ENCODE measurements at places on chromosomes 2 and 18. TPM values are rescaled to one million over a fixed set of nuclear protein-coding genes. Genes with fewer than 3 reads are reported as not detected.

- DNase-seq: no peak
- H3K36me3 ChIP-seq: no peaks in the 10 kb centered on the region
- H3K4me1 ChIP-seq: no peaks in the 10 kb centered on the region
Measured at GRCh38 chr2:88074150-88074549, 6.5 kb downstream of the SMYD1 start.

DNA sequence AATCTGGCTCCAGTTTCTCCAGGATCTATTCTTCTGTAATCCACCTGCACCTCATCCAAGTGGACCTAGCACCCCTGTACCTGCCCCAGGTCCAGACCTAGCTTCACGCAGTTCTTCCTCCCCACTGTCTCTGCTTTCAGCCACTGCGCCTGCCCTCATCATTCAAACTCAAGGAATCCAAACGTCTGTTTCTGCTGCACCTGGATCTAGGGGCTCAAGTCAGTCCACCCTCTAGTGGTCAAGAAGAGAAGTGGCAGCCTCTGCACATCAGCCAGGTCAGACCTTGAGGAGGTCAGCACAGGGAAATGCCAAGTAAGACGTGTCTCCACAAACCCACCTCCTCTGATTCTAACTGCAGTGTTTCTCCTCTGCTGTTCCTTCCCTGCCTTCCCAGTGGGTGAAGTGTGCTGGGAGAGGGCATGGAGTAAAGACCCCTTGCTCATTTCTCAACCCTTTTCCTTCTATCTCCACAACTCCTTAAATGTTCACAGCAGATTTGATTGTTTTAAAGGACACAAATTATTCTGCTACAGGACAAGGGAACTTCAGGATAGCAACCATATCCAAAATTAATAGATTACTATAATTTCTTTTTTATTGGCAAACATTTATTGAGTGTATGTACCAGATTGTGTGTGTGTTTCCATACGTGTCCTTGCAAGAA, 8.6 kb upstream of the RNF152 start:
- no peak overlapping the region for H3K27ac ChIP-seq
- peak; percentile 78 for DNase-seq
- H3K4me1 ChIP-seq: peaks cover 12% of the 10 kb centered on the region
- no peak overlapping the region for H3K4me3 ChIP-seq
- H3K27me3 ChIP-seq: no peaks in the 10 kb centered on the region

DNA sequence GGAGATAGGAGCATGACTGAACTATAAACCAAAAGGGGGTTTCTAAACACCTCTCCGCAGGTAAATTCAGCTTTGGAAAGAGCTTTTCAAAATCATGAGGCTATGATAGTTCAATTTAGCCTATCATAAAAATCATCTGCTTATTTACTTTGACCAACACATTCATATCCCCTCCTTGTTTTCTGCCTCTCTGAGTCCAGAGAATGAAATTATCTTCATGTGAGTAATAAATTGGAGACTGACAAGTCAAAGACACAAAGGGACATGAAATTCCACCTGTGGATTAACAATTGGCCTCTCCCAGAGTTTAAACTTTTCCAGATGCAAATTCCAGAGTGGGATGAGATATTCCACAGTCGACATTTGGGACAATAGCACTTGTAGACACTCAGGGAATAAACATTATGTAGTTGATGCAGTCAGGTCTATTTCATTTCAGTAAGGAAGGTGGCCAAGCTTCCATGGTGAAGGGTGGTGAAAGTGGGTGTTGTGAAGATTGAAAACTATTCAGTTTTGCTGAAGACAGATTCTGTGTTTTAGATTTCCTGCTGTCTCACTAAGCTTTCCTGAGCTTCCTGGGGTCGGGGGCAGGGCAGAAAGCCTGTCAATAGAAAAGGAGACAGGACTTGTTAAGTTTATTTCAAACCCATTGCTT, 84.7 kb downstream of the CDC42EP3 start:
- no peaks in the 10 kb centered on the region for H3K27me3 ChIP-seq
- H3K36me3 ChIP-seq: no peaks in the 10 kb centered on the region
- no peak overlapping the region for H3K4me3 ChIP-seq

- no peaks in the 10 kb centered on the region for H3K36me3 ChIP-seq
- no peak overlapping the region for H3K4me3 ChIP-seq
- DNase-seq: no peak
- no peak overlapping the region for H3K27ac ChIP-seq
- no peaks in the 10 kb centered on the region for H3K4me1 ChIP-seq
Measured at GRCh38 chr2:158575051-158575635, 118.4 kb downstream of the PKP4 start.

DNA sequence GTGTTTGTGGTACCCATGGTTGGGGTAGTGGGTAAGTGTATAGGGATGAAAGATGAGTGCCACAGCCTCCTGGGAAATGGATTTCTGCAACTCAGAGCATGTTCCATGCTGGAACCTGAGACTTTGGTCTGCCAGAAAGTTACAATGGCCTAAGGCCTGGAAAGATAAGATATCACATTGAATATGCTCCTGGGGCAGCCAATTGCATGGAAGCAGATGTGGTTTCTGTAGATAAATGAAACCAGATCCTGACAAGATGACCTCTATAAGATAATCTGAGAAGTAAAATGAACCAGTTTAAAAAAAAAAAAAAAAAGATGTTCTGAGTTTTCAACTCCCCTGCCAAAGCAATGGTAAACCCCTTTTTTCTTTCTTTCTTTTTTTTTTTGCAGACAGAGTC, 91.4 kb upstream of the NCK2 start:
- no peaks in the 10 kb centered on the region for H3K4me1 ChIP-seq
- no peak overlapping the region for H3K4me3 ChIP-seq
- H3K27me3 ChIP-seq: no peaks in the 10 kb centered on the region
- no peaks in the 10 kb centered on the region for H3K36me3 ChIP-seq

- no peaks in the 10 kb centered on the region for H3K36me3 ChIP-seq
- no peaks in the 10 kb centered on the region for H3K27me3 ChIP-seq
- H3K4me1 ChIP-seq: no peaks in the 10 kb centered on the region
- H3K4me3 ChIP-seq: no peak overlapping the region
- no peak overlapping the region for H3K27ac ChIP-seq
- no peak for DNase-seq
Measured at GRCh38 chr2:960061-960736, 9.6 kb downstream of the SNTG2 start.

DNA sequence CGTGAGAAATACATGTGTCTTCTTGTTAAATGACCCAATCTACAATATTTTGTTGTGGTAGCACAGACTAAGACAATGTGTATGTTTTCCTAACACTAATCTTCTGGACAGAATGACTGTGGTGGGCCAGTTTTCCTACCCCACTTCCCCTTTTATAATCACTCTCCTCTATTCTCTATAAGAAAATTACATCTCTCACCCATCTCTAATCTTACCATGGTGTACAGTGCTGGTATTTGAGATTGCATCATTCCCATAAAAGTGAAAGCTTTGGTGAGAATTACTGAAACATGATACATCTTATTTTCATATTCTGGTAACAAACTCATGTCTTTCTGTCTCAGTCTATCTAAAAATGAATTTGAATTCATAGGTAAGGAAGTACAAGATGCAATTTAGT, 40.5 kb downstream of the CAVIN2 start:
- H3K36me3 ChIP-seq: no peaks in the 10 kb centered on the region
- H3K4me3 ChIP-seq: no peak overlapping the region
- no peaks in the 10 kb centered on the region for H3K27me3 ChIP-seq
- DNase-seq: no peak

DNA sequence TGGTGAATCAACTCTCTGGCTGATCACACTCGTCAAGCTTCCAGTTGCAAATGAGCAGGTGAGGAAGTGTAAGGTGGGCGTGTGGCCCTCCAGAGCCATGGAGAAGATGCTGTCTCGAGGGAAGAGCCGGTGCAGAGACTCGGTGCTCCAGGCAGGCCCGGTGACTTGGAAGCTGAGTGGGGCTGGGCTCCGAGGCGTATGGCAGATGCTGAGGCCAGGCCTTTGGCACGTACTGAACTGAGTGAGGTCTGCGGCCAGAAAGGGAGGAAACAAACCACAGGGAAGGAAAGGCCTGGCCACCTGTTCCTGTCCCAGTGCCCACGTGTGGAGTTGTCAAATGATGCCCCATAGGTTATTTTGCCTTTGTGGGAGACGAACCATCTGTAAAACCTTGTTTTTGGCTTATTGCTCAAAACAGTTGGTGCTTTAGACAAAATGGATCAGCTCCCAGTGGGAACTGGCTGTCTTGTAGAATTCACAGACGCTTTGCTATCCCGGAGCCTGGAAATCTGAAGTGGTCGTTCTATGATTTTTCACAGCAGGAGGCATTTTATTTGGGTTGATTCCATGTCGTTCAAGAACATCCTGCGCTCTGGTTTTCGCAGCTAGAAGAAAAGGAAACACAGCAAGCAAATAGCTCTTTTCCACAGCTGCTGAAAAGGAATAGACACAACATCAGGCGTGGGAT, 117.5 kb upstream of the TMEM18 start:
- no peak overlapping the region for H3K27ac ChIP-seq
- no peak for DNase-seq
- H3K27me3 ChIP-seq: no peaks in the 10 kb centered on the region
- no peaks in the 10 kb centered on the region for H3K4me1 ChIP-seq

GRCh38 chr2:239902749-239903201, 122.4 kb downstream of the NDUFA10 start:
- no peak overlapping the region for H3K4me3 ChIP-seq
- H3K36me3 ChIP-seq: no peaks in the 10 kb centered on the region
- no peak overlapping the region for H3K27ac ChIP-seq
- no peak for DNase-seq

GRCh38 chr2:218618102-218618860, 10.6 kb downstream of the PLCD4 start:
- no peak overlapping the region for H3K27ac ChIP-seq
- no peaks in the 10 kb centered on the region for H3K4me1 ChIP-seq
- DNase-seq: no peak
- H3K27me3 ChIP-seq: no peaks in the 10 kb centered on the region
- H3K4me3 ChIP-seq: no peak overlapping the region

DNA sequence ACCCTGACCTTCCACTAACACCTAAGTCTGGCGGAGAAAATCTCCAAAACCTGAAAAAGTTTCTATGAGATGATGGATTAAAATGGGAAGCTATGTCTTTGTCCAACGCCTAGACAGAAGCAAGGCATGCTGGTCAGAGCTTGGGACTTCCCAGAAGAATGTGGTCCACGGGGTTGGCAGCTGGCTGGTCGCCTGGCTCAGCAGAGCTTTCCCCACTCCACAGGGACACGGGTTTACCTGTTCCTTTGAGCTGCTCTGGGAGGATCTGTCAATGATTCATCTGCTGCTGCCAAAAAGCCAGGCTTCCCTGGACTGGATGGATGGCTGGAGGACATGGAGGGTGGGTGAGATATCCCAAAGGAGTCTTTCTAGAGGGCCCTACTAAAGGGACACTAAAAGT, 10.8 kb downstream of the MBOAT2 start:
- peaks cover 6% of the 10 kb centered on the region for H3K4me1 ChIP-seq
- H3K27me3 ChIP-seq: no peaks in the 10 kb centered on the region
- H3K36me3 ChIP-seq: no peaks in the 10 kb centered on the region
- no peak overlapping the region for H3K27ac ChIP-seq

DNA sequence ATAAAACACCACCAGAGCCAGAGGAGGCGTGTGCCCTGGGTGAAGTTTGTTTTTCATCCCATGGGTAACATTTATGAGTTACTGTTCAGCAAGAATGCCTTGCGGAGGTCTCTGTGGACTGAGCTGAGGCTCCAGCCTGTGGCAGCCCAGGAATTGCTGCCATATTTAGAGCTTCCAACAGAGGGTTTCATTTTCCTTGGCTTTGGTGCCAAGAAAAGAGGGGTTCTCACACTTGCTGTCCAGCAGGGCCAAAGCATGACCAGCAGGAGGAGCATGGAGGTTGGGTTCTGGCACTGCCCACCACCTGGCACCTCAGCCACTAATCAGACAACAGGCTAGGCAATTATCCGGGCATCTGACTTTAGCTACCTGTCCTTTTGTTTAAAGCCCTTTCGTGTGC, 36.7 kb downstream of the EPAS1 start:
- no peaks in the 10 kb centered on the region for H3K36me3 ChIP-seq
- no peak overlapping the region for H3K27ac ChIP-seq
- H3K4me3 ChIP-seq: no peak overlapping the region
- no peaks in the 10 kb centered on the region for H3K27me3 ChIP-seq
- peaks cover 15% of the 10 kb centered on the region for H3K4me1 ChIP-seq

DNA sequence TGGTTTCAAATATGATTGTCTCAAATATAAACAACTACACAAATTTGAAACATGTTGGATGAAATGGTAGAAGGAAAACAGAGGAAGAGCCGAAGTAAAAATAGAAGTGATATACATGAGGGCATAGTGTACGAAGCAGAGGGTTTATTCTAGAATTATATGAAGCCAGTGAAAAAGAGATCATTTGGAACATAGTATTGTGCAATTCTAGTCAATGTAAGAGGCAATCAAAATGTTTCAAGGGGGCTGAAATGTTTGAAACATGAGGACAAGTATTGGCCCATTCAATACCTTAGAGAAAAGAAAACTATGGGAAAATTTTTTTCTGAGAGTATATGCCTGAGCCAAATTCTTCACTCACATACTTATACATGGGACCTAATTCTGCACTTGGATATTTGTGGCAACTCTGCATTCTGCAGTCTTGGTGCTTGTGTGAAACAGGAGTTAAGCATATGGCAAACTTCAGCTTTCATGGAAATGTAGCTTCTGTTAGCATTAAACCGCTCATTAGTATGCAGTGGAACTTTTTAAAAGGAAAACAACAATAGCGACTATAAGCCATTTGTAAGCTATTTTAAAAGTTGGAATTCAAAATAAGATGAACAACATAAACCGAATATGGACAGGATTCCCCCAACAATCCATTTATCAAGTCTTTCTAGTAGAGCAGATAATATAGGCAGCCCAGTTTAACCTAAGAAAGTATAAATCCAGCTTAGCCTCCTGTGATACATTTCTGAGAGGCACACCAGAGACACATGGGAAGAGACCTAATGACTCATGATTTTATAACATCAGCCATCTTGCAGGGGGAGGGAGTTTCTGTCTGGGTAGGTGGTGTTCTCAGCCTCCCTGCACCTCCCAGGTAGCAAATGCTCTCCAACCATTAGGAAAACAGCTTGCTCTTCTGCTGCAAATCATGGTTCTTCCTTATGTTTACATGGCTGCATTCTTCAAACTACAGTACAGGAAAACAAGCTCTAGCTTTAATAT, 197.8 kb downstream of the PAX3 start:
- H3K4me1 ChIP-seq: peaks cover 37% of the 10 kb centered on the region
- no peak for DNase-seq
- no peaks in the 10 kb centered on the region for H3K36me3 ChIP-seq
- H3K4me3 ChIP-seq: no peak overlapping the region

DNA sequence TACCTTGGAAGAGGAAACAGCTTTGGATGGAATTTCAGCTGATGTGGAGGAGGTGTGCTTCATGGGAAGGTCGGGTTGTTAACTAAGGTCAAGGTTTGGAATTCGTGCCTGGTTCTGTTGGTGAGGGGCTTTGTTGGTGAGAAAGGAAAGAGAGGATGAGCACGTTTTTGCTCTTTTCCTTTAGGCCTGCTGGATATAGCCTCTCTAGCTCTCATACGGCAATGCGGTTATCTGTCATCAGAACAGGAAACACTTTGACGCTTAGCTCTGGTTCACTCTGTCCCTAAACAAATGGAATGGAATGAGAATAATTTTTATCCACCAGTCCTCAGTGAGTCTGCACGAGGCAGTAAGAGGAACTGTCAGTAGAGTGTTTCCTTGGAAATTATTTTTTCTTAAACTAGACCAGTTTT, 169.7 kb upstream of the NOSTRIN start:
- no peak overlapping the region for H3K27ac ChIP-seq
- H3K27me3 ChIP-seq: no peaks in the 10 kb centered on the region
- DNase-seq: peak; percentile 7
- no peaks in the 10 kb centered on the region for H3K36me3 ChIP-seq
- H3K4me3 ChIP-seq: no peak overlapping the region

PSTPIP2 gene
- 4.3 TPM for total RNA-seq

IL1R1 gene
- 1.7 TPM for total RNA-seq

NYAP2 gene
- total RNA-seq: 0.07 TPM

HOXD10 gene
- not detected for total RNA-seq

SCN9A gene
- total RNA-seq: 1.1 TPM

ADCY3 gene
- 25.3 TPM for total RNA-seq
